Stimulated activated CD8-positive, alpha-beta memory T cell treated with anti-CD3 and anti-CD28 coated beads, Interleukin-4, amount 100 ng/mL, for 1 hour (primary cell): ENCODE measurements at places on chromosomes 12 and 14.

- DNase-seq = no peak
Observed at GRCh38 chr14:39055786-39056474, 47.1 kb downstream of the SEC23A start.

DNA sequence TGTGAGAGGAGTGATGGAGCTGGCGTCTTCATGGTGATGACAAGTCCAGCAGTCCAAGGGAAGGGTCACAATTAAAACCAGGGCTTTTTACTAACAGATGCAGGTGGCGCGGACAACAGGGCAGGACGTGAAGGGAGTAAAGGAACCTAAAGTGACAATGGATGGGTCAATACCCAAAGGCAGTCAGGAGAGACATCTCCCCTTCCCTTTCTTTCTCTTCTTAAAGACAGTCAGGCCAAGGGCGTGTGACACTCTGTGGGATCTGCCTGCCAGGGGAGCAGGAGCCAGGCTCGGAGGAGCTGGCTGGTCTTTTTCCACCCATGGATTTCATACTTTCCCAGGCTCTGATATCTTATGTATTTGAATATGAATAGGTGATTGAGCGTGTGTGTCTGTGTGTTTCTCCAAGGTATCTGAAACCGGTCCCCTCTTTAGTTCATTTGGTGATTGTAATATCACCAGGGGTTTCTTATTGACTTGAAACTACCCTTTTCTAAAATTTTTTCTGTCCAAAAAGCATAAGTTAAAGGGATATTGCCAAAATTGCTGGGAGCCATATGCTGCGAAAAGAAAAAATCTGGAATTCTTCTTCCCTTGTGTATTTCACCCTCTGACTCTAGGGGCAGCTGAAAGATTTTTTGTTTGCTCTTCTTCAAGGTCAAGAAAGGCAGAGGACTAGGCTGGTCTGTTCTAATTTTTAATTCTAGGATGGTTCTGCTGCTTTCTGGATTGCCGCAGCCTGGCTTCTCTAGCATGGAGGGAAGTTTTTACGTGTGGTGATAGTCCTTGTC is 61.8 kb downstream of the FBXL14 start:
- DNase-seq = no peak

DNA sequence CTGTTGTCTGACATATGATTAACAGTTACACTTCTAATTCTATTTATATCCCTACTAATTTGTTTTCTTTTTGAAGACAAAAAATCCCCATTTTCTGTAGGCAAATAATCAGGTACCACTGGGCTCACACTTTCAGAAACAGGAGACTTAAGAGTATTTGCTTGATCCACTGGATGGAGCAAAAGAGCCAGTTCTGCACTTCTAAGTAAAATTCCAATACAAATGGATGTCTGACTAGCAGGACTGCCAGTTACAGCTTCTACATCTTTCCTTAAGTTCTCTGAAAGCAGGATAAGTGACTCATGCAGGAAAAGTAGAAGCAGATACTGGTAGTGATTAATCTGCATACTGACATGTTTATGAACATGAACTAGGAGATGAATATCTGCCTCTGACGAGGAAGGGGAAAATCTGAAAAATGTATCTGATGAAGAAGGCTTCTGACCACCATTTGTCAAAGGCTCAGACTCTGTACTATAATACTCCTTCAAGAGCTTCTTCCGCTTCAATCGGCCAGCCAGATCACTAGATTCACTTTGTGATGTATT is 73.8 kb upstream of the ANKS1B start:
- no peak for DNase-seq

DNA sequence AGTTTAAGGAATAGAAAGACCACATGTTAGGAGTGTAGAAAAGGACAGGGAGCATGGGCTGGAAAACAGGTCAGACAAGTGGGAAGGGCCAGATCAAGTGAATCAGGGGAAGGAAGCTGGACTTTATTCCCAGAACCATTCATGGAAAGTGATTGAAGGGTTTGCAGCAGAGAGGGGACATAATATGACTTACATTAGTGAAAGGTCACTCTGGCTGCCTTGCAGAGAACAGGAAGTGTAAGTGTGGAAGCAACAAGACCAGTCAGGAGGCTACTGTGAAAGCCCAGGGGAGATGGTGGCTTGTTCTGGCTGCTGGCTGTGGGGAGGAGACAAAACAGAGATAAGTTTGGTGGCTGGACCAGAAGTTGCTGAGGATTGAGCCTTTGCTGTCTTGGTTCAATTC is 69.1 kb downstream of the VCPKMT start:
- DNase-seq = no peak

DNA sequence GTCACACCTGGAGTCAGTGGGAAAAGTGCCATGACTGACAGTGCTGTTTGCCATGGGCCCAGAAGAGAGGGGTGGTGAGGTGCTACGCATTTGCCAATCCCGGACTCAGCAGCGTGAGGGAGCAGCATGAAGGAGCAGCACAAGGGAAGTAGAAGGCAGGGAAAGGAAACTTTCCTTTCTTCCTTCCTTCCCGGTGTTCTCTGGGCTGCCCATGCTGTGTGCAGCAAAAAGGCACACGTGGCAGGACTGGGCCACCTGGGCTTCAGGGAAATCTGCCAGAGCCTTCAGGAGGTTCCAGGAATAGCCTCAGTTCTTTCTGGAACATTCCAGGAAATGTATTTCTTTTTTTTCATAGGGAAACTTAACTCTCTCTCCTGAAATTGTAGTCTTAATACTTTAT is 23.0 kb downstream of the TRIM9 start:
- no peak for DNase-seq

DNA sequence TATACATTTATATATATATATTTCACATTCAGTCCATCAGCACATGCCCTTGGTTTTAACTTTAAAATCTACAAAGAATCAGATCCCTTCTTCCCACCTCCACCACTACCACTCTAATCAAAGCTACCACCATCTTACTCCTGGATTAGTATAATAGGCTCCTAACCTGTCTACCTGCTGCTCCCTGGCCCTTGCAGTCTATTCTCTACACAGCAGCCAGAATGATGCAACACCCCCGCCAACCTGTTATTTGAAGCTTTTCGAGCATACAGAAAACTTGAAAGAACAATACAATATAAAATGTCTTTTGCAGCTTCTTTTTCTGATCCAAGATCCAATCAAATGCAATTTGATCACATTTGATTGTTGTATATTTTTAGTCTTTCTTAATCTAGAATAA is 165.9 kb upstream of the HMGA2 start:
- no peak for DNase-seq

DNA sequence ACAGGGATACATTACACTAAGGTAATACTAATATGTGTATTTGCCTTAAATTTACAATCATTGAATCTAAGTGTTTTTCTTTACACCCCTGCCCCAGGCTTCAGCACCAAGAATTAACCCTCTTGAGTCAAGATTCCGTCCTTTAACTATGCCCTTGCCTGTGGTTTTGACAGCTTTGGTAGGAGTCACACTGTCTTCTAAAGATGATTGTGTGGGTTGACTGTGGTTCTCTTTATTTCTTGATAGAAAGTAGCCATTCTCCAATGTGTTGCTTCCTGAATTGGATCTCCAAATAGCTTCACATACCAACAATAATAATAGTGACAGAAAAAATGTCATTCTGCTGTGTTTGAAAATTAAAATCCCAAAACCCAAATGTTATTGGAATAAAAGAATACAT is 3.6 kb downstream of the CLEC7A start:
- DNase-seq = no peak

- DNase-seq = no peak
Observed at GRCh38 chr12:124289634-124290600, 5.0 kb upstream of the RFLNA start.

GRCh38 chr12:64160021-64160710 is 61.9 kb downstream of the KICS2 start:
- DNase-seq = no peak

GRCh38 chr12:100864366-100864765 is 69.8 kb downstream of the ANO4 start:
- no peak for DNase-seq

- no peak for DNase-seq
Observed at GRCh38 chr14:67071506-67071905, 117.7 kb upstream of the GARIN2 start.

DNA sequence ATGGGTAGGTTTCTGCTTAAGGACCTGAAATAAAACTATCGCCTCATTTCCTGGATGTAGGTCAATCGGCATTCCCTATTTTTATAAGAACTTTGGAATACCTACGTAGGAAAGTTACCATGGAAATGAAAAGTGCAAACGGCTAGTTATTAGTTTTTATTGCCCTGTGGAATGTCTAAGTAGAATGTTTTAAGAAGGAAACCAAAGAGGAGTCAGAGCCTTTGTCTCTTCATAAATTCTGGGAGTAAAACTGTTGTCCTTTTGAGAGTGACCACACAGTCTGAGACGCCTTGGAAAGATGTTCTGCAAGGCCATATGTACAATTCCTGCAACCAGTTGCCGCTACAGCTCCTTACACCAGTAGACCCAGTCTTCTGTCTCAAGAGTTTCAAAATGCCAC is 176.0 kb upstream of the SEL1L start:
- no peak for DNase-seq

GRCh38 chr14:28242895-28243294 is 523.7 kb upstream of the FOXG1 start:
- no peak for DNase-seq

- DNase-seq = no peak
Observed at GRCh38 chr12:114776731-114777442, 92.9 kb upstream of the TBX3 start.

DNA sequence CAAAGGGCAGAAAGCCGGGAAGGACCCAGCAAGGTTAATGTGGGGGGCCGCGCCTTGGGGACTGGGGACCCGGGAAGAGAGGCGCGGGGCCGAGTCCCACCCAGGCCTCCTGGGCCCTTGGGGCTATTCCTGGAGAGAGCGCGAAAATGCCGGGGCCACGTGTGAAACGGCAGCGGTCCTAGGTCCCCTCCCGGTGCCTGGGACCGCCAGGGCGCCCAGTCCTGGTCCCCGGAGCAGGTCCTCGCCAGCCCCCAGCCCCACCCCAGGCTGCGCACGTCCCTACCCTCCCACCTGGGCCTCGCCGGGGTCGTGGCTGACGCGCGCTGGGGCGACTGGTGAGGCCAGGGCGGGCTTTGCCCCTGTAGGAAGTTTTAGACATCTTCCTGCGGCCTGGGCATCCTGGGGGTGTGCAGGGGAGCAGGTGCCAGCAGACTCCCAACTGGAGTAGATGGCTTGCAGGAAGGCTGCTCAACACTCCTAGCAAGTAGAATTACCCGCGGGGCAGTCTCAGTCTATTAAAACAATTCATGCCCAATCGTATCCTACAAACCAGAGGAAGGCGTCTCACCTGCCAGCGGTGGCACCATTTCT is 708 bp downstream of the FAR2 start:
- no peak for DNase-seq

- DNase-seq = no peak
Observed at GRCh38 chr14:41605550-41606281, 960 bp upstream of the LRFN5 start.

DNA sequence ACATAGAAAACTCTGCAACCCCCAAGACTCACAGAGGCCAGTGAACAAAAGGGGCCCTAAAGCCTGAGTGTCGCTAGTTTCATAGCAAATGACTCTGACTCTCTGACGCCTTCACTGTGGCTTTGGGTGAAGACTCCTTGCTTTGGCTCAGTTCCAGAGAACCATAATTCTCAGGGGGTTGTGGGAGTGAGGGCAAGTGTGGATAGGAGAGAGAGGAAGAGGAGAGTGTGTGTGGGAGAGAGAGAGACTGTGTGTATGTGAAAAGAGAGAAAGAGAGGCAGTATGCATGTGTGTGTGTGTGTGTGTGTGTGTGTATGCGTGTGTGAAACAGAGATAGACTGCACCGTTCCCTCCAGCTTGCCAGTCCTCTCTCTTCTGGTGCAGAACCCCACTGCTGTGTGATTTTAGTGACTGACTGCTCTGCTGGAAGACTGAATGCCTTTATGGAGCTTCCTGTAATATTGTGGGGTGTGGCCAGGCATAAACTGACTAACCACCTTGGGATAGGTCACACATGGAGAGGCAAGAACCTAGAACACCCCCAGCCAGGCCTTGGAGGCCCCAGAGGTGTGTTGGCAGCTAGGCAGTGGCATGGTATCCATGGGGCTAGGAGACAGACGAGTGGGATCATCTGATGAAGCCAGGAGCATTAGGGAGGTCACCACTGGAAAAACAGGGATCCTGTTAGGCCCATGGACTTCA is 45.9 kb upstream of the STXBP6 start:
- no peak for DNase-seq

DNA sequence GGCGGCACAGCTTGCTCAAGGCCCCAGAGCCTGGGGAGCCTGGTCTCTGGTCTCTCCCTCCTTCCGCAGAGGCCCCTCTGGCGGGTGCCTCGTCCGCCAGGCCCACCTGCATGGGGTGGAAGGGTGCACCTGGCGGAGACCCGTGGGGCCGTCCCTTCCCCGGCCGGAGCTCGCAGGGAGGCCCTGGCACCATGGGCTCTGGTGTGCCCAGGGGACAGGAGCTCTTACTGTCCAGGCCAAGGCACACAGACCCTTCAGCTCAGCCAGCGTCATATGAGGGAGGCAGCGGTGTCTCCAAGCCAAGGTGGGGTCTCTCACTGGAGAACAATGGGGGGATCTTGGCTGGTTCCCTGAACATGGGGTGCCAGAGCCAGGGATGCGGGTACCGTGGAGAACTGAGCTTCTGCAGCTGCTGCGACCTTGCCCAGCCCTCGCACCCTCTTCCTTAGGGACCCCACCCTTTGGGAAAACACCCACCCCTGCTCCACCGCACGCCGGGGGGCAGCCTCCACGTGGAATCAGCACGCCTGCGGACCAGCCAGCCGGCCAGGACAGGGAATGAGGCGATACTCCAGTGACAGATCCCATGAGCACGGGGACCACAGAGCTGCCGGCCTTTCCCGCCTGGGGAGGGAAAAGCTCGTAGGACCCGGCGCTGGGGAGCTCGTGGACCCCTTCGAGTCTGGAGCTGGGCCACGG is 25.7 kb upstream of the GALNT9 start:
- no peak for DNase-seq

DNA sequence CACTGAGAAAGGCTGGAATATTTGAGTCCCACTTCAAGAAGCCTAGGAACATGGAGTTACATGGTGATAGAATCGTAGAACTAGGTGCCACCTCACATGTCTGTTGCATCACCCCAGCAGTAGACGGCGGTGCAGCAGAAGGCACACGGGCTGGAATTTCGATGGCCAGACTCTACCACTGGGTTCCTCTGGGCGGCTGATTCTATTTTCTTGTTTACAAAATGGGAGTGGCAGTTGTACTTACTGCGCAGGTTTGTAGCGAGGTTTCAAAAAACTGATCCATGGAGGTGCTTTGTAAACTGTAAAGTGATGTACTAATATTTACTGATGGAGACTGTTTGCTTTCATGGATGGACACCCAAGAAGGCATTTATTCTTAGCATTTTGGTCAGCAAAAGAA is 45.7 kb downstream of the WDR20 start:
- DNase-seq = no peak
